ENCODE measurements at places on chromosomes 3 and 15.

GRCh38 chr3:102297072-102297658, 137.7 kb upstream of the ZPLD1 start:
- DNase-seq, result no peak

- no peak for DNase-seq
Measured at GRCh38 chr15:61527836-61528580, 298.9 kb upstream of the RORA start.

GRCh38 chr15:41367418-41367817, 34.7 kb downstream of the NUSAP1 start:
- no peak for DNase-seq

- DNase-seq, result no peak
Measured at GRCh38 chr3:195124378-195124992, 146.5 kb downstream of the XXYLT1 start.

- DNase-seq, result peak; percentile 33
Measured at GRCh38 chr3:12349895-12350811, 61.3 kb downstream of the PPARG start.

DNA sequence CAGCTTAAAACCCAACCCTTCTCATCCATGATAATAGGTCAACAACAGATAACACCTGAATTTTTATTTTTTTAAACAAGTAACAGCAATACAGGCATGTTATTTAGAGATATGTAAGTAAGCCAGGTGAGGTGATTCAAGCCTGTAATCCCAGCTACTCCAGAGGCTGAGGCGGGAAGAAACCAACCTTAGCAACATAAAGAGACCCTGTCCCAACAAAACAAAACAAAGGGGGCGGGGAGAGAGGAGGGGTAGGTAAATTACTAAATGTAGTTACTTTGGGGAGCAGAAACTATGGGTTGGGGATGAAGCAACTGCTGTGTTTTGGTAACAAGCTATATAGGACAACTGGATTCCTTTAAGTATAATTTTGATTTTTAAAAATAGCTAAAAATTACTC, 47.0 kb downstream of the GNB4 start:
- no peak for DNase-seq

GRCh38 chr3:47661121-47661752, 82.6 kb upstream of the CSPG5 start:
- no peak for DNase-seq

DNA sequence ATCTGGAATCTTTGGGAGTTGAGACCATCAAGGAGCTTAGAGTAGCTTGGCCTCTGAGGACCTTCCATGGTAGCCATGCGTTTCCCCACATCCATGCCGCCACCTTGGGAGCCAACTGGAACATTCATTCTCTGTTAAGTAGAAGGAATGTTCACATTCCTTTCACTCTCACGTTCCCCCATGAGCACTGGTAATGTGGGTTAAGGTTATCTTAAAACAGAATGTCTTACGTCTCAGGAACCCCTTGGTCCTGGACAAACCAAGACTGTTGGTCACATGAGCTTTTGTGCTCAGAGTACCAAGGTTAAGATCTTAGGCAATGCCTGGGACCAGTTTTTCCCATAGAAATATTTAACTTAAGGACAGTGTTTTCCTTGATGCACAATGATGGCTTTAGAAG, 211.7 kb upstream of the UBE2E1 start:
- DNase-seq, result no peak

- no peak for DNase-seq
Measured at GRCh38 chr3:112685956-112686799, 45.2 kb upstream of the CCDC80 start.

GRCh38 chr3:105674437-105675065, 194.3 kb downstream of the CBLB start:
- DNase-seq, result no peak

GRCh38 chr3:111846039-111846438, 13.0 kb upstream of the PHLDB2 start:
- no peak for DNase-seq

DNA sequence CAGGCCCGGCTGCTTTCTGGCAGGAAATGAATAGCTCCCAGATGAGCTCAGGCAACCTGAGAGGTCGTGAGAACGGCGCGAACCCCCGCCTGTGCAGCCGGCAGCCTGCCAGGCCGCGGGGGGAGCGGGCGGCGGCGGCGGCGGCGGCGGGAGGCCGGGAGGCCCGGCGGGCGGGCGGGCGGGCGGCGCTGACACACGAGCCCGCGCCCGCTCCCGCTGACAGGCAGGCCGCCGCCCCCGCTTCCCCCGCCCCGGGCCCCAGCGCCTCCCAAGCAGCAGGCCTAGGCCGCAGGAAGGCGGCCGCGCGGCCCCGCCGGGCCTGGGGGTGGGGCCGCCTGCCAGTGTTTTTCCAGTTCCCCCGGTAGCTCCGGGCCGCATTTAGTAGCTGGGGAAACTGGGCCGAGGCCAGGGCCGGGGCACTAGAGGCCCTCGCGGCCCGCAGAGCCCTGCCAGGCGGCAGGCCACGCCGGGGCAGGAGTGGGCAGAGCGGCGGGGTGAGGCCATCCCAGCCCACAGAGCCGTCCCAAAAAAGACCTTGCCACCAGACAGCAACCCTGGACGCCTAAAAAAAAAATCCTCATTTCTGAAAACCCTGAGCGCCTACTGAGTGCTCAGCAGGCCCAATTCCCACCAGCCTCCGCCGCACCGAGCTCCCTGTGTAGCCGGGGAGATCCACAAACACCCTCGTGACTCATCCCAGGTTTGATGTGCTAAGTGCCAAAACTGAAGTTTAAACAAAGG, 5.6 kb downstream of the HES1 start:
- DNase-seq, result peak; percentile 95

GRCh38 chr15:63915873-63916771, 82.4 kb upstream of the HERC1 start:
- peak; percentile 71 for DNase-seq

- DNase-seq, result no peak
Measured at GRCh38 chr3:51257870-51258269, 127.2 kb upstream of the MANF start.

- peak; percentile 49 for DNase-seq
Measured at GRCh38 chr3:111895071-111895470, 36.0 kb downstream of the PHLDB2 start.

DNA sequence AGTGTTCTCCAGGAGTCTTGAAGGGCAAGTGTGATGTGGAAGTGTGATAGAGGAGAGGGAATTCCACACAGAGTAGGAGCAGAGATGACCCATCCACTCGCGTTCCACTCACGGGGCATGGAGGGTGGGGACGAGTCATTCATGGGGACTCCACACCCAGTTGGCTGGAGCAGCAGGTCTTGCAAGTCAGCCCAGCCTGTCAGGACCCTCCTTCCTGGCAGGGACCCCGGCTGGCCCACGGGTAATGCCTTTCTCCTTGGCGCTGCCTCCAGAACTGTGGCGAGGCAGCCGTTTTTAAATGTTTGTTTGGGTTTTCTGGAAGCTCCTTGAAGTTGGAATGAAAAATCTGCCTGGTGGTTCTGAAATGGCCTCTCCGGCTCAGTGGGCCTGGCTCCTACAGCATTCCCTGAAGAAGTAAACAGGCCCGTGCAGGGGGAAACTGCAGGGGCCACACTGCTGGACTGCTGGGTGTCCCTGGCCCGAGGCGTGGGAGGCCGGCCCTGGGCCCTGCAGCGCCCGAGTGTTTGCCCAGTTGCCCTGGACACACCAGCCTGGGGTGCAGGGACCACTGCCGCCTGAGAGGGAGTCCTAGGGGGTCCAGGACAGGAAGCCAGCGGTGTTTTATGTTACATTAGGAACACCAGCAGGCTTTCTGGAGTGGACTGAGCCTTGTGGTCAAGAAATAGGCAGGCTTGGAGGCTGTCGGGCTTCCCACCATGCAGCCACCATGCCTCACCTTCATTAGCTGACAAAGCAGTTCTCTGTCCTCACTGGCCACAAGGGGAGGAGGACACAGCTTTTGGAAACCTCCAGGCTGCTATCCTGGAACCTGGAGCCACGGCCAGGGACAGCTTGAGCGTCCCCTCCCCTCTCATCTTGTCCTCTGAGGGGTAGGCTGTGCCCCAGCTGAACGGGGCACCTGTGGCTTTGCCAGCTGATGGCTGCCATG, 61.3 kb downstream of the CEMIP start:
- no peak for DNase-seq

DNA sequence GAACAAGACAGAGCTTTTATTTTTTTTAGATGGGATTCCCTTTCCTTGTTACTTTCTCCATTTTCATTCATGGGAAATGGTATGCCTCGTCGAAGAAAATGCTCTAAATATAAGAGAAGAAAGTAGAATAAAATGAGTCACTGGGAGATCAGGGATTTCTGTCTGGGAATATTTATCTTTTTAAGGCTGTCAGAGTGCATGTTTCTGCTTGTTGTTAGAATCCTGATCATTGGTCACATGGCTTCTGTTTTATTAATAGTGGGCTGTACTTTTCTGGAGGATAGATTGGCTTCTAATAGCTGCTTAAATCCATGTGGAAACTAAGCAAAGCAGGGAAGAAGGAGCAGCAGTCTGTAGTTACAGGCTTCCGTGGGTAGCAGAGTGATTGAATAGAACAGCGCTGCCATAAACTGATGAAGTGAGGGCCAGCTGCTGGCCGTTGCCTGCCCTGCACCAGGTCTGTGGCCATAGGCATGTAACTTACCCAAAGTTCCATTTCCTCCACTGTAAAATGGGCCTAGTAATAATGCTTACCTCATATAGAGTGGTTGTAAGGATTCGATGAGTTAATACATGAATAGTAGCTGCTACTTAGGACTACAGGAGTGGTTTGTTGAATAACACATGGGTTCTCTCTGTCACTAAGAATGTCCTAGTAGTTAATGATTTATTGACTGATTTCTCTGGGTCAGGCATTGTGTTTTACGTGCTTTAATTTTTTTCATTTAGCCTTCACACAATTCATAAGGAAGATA, 289.9 kb downstream of the SATB1 start:
- no peak for DNase-seq

- no peak for DNase-seq
Measured at GRCh38 chr3:169865176-169865767, 4.5 kb downstream of the LRRC31 start.

DNA sequence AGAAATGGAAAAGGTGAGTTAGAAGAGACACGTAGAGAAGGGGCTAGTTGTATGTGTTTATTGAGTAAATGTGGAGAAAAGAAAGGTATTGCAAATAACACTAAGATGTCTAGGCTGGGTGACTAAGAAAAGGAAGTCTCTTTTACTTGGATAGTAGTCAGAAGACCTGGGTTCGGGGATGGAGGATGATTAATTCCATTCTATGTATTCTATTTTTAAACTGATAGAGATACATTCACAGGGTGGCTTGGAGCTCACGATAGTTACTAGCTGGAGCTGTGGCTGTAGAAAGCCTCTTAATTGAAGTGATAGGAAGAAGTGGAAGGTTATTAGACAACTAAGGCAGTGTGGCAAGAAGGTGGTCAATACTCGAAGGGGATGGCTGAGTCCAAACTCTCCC, 65.9 kb upstream of the TNIK start:
- no peak for DNase-seq

DNA sequence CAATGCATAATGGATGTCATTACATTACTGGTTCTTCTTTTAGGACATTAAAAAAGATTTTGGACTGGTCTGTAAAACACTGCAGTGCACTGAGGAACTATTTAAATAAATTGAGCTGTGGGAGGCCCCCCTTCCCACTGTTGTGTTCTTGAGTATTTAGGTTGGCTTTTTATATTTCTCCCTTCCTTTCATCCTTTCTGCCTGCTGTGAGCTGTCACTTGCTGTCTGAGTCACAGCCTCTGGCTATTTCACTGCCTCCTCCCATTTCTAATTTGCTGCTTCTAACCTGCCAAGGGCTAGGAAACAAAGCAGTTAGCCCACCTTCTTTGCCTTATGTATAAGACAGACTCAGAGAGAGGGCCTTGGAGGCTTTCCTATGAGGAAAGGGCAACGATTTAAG, 89.0 kb upstream of the FNDC3B start:
- no peak for DNase-seq

DNA sequence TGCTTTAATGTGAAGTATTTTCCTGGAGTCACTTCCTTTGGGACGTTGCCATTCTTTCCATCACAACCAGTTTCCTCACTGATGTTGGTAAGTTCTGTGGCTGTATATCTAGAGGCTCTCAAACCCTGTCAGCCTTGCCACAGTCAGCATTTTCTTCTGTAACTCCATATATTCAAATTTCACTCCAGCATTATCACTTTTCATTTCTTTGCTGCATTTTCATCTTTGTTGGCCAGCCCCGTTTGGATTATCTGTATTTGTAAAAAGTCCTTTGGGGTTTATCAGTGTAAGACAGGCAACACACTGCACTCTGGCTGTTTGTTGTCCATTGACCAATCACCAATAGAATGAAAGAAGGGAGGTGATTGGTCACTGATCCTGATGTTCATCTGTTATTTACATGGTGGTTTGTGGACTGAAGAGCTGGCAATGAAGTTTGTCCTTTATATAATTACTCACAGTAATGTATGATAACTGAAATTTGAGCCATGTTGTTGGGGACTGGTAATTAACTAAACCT, 20.3 kb downstream of the GMPS start:
- DNase-seq, result no peak

GRCh38 chr3:180624714-180625113, 22.8 kb downstream of the TTC14 start:
- no peak for DNase-seq

All from NCI-H226 (cell line).